Kidney epithelial cell (primary cell): ENCODE measurements at places on chromosomes 16 and 17. TPM values are rescaled to one million over a fixed set of nuclear protein-coding genes. Genes with fewer than 3 reads are reported as not detected.

The KRTAP2-3 gene
- total RNA-seq = 4.3 and 5.2 TPM in 2 replicates

The TNK1 gene
- 4.0 and 13.3 TPM in 2 replicates for total RNA-seq

The CSH1 gene
- not detected in 2 replicates for total RNA-seq

The IGFBP4 gene
- total RNA-seq = 53.6 and 59.8 TPM in 2 replicates

The PEX12 gene
- total RNA-seq = 7.2 and 8.6 TPM in 2 replicates

The KRT20 gene
- not detected in 2 replicates for total RNA-seq

The GALR2 gene
- total RNA-seq = 0.33 and 0.34 TPM in 2 replicates

The SDR42E1 gene
- total RNA-seq = 9.5 and 15.0 TPM in 2 replicates

The CAPN15 gene
- total RNA-seq = 47.1 and 54.5 TPM in 2 replicates

The CTRB1 gene
- total RNA-seq = not detected in 2 replicates

The JPT2 gene
- total RNA-seq = 108 and 109 TPM in 2 replicates

The GCGR gene
- total RNA-seq = not detected in 2 replicates

The WFDC1 gene
- total RNA-seq = 0.29 TPM in 1 of 2 replicates, not detected in the other
